ENCODE measurements at places on chromosomes 4 and X.

GRCh38 chrX:2176733-2177132 is 324.0 kb downstream of the DHRSX start:
- DNase-seq = no peak

DNA sequence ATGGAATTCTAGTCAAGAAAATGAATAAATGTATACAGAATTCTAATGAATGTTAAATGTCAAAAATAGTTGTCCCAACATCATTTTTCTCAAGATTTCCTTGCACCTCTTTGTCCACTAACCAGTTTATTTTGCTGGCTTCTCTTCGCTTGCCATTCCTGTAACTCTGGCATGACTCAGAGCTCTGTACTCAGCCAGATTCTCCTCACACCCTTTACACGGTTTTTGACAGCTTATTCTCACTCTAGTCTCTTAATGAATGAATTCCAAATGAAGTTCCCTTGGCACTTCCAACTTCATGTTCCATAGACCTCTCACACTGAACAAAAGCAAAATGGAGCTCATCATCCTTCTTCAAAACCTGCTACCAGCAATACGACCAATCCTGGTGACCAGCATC is 419.3 kb upstream of the SLIT2 start:
- DNase-seq = no peak

DNA sequence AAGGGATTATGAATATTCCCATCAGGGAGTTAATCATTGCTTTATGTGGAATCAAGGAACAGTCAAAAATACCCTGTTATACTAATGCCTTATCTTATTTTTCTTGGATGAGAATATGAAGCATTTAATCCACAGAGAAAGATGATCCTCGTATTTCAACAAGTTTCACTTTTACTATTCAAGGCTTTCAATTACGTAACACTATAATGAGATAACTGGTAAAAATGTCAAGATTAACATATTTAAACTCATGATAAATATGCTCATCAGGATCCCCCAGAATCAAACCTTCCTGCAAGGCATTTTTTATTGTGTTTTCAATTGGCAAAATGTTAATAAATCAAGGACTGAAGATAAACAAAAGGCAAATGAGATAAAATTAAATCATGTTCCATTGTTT is 5.1 kb downstream of the ZXDA start:
- no peak for DNase-seq

DNA sequence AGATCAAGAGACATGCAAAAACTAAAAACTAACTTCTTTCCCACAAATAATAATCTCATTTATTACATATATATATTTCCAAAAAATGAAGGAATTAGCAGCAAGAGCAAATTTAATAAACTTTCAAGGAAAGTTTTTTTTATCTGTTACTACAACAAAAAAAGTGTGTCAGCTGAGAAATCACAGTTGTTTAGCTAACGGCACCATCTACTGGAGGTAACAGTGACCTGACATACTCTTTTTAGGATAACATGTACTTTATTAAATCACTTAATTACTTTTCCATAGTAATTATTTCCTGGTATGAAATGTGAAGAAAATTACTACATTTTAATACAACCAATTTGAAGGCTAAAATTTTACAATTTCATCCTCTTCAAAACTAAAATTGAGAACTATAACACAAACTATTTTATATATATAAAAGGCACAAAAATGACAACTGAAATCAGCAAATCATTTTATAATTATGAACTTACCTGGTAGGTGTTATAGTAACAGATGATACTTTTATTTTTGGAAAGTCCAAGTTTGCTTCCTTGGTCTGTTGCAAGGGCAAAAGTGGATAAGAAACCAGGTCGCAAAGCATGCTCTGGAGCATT is 9.1 kb downstream of the LAMTOR3 start:
- DNase-seq = peak; percentile 56

GRCh38 chrX:103063918-103064434 is at the start of gene BEX1:
BEX1 (minus strand) TSS chrX:103064171; CDS start chrX:103063274, 897 bp downstream.
- no peak for DNase-seq

GRCh38 chr4:140028676-140029517 is 125.1 kb downstream of the MAML3 start:
- no peak for DNase-seq

DNA sequence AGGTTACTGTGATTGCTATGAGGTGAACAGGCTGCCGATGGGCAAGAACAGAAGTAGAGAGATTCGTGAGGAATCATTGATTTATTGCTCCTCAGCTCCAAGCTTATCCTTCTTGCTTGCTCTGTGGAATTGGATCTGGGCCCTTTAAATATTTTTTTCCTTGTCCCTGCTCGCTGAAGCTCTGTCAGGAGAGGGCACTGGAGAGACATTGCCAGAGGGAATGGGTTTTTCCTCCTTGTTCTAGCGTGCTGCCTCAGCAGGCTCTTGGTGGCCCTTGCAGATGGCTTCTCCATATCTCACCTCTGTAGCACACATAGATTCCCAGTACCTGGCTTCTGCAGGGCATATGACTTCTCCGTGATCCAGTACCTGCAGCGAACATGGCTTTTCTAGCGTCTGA is 67.4 kb downstream of the CNGA2 start:
- DNase-seq = no peak

DNA sequence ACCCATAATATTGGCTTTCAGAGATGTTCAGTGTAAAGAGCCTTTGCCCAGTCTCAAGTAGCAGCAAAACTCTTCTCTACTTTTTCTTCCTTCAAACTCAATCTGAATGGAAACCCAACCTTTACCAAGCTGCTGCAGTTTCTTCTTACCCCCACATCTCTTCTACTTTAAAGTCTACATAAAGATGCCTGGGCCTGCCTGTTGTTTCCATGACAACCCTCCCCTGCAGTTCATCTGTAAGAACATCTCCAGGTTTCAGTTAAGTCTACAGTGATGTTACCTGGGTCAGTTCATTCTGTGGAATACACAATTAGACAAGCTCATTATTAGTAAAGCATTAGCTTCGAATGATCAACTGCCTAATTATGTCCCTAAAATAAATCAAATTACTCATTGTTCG is 81.4 kb downstream of the SPANXN3 start:
- no peak for DNase-seq

DNA sequence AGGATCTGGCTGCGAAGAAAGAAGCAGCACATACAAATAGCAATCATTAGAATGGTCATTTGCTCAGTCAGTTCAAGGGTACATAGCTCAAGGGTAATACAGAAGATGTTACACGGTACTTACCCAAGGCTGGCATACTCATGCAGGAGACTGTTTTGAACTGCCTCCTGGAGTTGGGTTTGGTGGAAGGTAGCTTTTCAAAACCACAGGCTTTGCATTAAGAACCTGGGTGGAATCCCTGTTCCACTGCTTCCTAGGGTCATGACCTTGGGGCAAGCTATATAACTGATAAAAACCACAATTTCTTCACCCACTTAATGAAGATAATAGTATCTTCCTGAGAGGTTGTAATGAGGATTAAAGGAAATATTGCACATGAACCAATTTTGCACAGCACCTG is 36.5 kb downstream of the TBC1D9 start:
- DNase-seq = no peak

- DNase-seq = no peak
Observed at GRCh38 chr4:86386817-86387415, 27.1 kb upstream of the MAPK10 start.

- DNase-seq = no peak
Observed at GRCh38 chrX:29487214-29487613, 728.1 kb upstream of the MAGEB2 start.

GRCh38 chr4:53592686-53593501 is 1.6 kb upstream of the LNX1 start:
- no peak for DNase-seq

DNA sequence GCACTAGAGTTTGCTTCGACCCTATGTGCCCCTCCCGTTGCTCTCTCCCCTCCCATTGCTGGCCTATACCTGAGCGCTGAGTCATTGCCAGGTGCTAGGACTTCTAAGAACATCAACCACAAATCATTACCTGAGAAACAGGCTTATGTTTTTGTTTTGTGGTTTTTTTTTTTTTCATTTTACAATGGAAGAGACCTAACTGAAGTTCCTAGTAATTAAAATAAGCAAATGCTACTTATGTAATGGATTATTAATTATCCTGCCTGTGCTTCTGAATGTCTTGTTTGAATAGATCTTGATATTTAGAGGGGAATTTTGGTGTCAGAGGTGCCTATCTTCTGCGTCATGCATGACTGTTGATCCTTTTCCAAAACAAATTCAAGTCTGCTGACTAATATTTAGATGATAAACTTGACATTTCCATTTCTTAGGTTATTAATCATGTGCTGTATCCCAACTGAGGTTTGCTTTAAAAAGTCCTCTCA is 275.4 kb upstream of the CPEB2 start:
- no peak for DNase-seq
